ENCODE measurements at places on chromosomes 1 and 21.

- no peak for DNase-seq
Observed at GRCh38 chr1:37177230-37177864, 143.0 kb upstream of the GRIK3 start.

- no peak for DNase-seq
Observed at GRCh38 chr1:31685795-31686194, 18.0 kb downstream of the COL16A1 start.

DNA sequence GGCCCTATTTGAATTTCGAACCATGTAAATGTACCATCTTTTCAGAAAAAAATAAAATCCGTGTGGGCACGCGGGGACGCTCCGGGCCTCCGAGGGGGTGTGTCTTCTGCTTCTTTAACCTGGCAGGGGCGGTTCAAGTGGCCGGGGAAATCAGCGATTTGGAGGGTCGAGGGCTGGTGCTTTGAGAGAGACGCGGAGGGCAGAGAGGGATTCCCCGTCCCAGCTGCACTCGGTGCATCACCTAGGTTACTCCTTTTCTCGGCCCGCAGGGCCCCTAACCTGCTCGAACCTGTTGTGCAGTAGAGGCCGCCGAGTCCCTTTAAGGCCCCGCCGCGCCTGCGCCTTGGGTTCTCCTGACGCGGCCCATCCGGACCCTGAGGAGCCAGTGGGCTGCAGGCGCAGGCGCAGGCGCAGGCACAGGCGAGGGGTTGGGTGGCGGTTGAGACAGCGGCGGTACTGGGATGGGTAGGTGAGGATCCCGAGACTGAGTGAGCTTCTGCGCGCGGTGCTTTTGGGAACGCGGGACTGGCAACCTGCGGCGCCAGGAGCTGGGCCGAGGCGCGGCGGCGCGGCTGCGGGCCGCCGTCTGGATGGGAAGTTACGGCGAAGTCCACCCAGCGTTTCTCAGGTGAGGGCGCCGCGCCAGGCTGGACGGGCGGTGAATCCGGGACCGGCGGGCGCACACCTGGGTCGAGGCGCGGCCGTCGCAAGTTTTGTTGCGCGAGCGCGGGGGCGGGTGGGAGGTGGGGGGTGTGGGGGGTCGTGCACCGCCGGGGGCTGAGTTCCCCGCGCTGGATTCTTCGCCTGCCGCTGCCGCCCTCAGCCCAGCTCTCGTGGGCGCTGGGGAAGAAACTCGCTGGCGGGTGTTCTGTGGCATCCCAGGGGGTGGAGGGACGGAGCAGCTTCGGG, at the start of gene NBPF3:
Gene NBPF3, plus strand, starts transcription at position 417 of the 909 bp plus-strand sequence. CDS start 4,950 bp downstream, outside the sequence.
- peak; percentile 38 for DNase-seq

GRCh38 chr1:179728271-179728670, 14.8 kb upstream of the FAM163A start:
- DNase-seq = no peak

GRCh38 chr1:46174448-46175231, at the start of gene TSPAN1:
Gene TSPAN1 (plus strand): TSS chr1:46175087. CDS start chr1:46181108, 6,021 bp downstream.
- no peak for DNase-seq

GRCh38 chr1:68119445-68119844, 69.0 kb upstream of the DIRAS3 start:
- no peak for DNase-seq

GRCh38 chr1:53115403-53116306, 26.8 kb downstream of the SLC1A7 start:
- DNase-seq = no peak

- DNase-seq = no peak
Observed at GRCh38 chr1:72438270-72438669, 155.9 kb upstream of the NEGR1 start.

DNA sequence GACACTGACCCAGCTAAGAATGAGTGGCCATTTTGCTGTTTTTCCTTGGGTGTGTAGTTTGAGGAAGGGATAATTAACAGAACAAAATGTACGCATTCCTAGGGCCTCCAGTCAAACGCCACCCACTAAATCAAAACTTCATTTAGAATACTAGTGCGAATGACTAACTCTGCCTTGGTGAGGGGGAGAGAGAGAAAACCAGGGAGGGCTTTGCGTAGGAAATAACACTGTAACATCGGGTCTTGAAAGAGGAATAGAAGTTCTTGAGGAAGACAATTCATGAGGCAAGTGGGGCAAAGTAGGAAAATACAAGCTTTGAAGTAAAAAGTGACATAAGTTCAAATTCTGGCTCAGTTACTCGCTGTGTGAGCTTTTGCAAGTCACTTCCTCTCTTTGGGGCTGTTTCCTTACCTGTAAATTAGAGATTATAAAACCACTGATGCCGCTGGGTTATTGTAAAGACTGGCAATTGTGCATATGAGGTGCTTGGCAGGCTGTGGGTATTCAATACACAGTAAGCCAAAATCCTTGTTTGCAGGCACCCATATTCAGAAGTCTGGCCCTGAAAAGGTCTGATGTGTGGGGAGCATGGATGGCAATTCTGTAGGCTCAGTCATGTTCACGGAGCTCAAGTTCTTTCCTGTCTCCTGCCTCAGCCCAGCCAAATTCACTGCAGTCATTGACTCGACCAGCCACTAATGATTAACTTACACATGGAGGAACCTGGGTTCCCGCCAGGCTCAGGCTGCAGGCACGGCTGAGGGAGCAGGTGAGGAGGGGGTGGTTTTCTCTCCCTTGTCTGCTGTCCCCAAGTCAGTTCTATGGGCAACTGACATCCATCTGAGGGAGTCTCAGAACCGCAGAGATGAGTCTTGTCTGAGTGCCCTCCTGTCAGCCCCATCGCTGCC, 140.3 kb upstream of the CSF3R start:
- DNase-seq = no peak

All from HS-5 (cell line).